ENCODE measurements at places on chromosomes 1 and 21.

- no peak for DNase-seq
Measured at GRCh38 chr1:117795792-117796191, 133.6 kb downstream of the GDAP2 start.

GRCh38 chr1:113683384-113684152, 75.7 kb downstream of the PHTF1 start:
- no peak for DNase-seq

DNA sequence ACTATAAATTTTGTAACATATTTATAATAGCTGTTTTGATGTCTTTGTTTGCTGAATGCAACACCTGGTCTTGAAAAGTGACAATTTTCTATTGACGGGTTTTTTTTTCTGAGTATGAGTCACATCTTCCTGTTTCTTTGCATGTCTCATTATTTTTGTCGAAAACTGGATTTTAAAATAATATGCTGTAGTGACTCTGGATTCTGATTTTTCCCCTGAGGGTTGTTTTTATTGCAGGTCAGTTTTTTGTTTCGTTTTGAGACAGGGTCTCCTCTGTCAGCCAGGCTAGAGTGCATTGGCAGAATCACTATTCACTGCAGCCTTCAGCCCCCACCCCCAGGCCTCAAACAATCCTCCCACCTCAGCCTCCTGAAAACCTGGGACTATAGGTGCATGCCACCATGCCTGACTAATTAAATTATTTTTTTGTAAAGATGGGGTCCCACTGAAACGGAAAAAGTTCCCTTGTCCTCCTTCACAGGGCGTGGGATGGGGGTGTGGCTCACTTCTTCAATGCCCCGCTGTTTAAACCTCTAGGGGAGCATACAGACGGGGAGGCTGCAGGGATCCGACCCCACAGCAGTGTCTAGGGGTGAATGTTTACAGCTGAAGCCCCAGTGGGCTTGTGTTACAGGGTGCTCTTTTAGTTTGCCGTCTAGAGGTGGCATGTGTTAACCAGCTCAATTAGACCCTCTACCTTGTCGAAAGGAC, 11.3 kb upstream of the PPIE start:
- no peak for DNase-seq

- no peak for DNase-seq
Measured at GRCh38 chr1:150062113-150062512, 5.5 kb upstream of the VPS45 start.

DNA sequence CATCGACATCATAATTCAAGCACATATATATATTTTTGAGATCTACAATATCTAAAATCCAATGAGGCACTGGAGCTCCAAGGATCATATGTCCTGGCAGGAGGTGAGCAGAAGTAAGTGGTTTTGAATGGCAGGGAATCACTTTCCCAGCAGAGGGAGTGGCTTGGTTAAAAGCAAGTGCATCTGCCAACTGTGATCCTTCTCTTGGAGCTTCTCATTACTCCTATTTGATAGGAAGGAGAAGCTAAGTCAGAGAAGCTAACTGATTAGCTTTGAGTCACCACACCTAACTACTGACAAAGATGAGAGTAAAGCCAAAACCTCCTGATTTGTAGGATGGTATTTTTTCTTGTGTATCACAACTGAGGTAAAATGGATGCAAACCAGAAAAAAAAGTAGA, 55.0 kb downstream of the ALG14 start:
- no peak for DNase-seq

DNA sequence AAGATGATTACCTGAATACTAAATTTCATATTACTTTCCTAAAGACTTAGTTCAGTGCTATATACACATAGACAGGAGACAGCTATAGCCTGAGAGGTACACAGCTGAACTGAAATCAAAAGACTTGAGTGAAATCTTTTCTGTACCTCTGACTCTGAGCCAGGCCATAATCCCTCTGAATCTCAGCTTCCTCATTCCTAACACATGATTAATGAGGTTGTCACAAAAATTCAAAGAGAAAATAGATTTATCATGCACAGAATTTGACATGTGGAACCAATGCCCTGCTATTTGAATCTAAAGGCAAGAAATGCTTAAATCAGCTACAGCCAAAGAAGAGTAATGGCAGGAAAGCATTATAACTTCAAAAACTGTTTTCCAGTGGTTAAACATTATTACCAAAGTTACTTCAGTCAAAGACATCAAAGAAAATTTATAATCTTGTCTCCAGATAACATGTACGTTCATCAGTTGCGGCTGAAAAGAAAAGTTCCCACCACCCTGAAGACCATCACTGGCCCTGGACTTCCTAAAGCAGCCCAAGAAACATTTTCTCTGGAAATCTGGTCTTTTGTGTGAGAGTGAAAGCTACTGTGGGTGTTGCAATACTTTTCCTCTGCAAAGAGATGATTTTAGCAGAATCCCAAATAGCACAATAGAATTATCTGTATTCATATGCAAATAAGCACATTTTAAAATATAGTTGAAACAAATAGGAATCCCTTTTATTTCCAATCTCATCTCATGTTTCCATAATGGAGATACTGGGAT, 13.8 kb upstream of the ATP1A1 start:
- no peak for DNase-seq

GRCh38 chr1:116454940-116455339, 81.9 kb downstream of the ATP1A1 start:
- DNase-seq: no peak

DNA sequence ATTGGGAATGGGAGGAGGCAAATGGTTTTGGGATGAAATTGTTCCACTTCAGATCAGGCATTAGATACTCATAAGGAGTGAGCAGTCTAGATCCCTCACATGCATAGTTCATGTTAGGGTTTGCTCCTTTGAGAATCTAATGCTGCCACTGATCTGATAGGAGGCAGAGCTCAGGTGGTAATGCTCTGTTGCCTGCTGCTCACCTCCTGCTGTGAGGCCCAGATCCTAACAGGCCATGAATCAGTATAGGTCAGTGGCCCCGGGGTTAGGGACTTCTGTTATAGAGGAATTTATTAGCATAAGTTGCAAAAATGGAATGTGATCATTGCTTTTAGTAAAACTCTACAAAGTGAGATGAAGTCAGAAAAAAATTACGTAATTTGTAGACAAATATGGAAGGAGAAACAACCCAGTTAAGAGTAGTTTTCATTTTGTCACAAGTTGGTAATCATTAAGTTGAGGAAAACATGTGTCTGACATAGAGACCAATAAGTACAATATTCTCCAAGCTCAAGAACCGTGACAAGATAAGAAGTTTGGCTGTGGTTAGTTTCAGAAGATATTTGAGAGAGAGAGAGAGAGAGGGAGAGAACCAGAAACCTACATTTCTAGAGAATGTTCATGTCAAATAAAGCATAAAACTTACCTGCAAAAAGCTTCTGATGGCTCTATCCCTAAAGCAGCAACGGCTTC, 689.7 kb upstream of the PRMT6 start:
- no peak for DNase-seq

DNA sequence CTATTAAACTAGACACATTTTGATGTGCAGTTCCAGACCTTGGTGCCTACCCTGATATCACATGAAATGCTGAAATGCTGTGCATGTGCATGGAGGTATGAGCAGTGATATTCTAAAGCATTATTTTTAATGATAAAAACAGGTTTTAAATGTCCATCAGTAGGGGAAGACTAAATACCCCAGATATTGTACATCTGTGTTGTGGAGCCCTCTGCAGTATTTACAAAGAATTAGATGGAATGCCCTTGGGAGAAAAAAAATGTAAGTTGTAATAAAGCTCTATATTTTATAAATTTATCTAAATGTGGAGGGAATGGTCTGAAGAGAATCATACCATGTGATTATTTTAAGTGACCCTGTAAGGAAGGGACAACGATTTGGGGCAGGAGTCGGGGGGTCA, 39.1 kb upstream of the IGSF5 start:
- no peak for DNase-seq

DNA sequence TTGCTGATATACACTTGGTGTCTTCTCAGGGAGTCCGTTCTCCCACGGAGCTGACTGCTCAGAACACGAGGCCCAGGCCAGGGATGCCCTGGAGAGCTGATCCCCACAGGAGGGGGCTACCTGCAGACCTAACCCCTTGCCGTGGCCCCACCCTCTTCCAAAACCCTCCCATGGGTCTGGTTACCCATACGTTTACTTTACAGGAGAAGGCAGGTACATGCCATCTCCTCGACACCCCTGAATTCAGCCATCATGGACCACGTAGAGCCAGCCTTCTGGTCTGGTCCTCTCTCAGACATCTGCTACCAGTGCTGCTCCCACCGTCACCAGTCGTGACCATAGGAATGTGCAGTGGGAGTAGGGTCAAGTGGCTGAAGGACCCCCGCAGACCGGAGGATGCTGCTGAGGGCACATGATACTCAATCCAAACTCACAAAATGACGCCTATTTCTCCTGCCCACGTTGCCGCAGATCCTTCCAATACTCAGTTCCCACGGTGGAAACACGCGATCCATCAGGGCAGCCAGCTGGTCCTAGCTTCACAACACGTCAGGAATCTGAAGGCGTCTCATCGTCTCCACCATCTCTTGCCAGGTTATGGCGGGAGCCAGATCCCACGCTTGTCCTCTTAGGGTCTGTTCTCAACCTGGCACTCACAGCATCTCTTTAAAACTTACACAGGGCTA, 26.7 kb downstream of the PGBD5 start:
- no peak for DNase-seq

DNA sequence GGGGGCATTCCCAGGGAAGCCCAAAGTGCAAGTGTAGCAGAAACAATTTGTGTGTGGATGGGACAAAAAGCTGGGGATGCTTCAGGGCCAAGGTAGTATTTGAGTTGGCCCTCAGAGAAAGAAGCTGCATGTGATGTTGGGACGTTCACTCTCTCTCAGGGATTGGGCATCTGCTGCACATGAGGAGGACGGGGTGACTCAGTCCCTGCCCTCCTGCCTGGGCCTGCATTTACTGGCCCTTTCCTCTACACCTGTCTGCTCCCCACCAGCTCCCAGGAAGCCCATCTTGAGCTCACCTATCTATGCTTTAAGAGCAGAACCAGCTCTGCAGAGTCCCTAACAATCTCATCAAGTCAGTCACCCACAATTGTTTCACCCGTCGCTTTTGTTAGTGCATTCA, 23.5 kb upstream of the MPZL1 start:
- no peak for DNase-seq

DNA sequence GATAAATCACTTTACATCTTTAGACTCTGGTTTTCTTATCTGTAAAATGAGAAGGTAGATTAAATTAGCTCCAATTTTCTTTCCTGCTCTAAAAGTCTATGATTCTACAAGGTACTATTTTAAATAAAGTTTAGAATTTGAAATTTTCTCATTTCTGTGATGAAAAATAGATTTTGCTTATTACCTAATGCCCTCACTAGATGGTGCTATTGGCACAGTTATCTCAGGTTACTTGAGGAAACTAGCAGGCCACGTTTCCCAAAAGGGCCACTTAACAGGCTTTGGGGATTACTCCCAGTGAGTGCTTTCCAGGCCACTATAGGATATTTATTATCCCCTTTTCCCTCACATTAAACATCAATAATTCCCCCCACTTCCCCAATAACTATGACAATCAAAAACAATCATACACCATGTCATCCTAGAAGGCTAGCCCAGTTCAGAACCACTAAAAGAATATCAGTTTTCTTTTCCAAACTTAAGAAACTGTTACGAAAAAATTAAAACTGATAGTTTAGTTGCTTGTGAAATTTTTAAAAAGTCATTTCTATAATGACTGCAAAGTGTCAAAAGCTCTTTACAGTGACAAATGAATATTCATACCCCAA, 30.6 kb downstream of the OMA1 start:
- DNase-seq: no peak

DNA sequence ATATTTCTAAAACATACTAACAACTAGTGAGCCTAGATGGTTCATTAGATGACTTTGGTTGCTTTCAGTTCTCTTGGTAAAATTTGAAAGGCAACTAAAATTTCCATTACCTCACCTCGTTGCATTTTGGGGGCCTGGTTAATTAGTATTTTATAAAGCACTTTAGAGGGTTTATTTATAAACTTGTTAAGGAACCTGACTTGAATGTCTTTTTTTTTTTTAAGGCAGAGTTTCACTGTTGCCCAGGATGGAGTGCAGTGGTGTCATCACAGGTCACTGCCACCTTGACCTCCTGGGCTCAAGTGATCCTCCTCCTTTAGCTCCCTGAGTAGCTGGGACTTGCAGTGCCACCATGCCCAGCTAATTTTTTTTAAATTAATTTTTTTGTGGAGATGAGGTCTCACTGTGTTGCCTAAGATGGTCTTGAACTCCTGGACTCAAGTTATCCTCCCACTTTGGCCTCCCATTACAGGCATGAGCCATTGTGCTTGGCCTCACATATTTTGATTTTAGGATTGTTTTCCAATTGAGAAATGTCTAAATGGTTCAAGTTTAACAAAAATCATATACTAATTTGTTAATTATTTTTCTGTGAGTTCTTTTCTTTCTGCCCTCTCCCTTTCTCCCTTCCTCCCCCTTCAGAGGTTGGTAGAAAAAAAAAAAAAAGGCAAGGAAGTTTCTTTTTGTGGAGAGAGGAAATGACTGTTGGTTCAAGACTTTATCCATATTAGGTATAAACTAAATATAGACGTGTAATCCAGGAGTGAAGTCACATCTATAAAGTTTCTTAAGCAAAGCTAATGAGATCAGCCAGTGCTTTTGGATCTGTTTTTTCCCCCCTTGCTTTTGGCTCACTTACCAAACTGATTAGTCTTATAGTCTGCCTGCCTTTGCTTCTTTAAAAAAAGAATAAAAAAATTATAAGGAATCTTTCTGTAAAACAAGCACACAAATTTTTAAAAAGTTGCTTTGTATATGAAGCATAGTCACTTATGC, 24.7 kb downstream of the CLIC4 start:
- DNase-seq: no peak

DNA sequence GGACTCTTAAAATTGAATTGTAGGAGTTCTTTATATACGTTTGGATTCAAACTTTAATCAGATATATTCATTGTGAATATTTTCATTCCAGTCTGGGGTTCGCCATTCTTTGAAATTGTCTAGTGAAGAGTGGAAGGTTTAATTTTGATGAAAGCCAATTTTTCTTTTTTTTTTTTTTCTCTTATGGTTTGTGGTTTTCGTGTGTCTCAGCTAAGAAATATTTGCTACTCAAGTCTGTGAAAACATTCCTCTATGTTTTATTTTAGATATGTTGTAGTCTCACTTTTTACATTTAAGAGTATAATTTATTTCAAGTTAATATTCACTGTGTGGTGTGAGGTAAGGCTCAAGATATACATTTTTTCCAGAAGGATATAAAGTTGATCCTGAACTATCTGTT, 220.5 kb downstream of the KCNT2 start:
- DNase-seq: no peak

DNA sequence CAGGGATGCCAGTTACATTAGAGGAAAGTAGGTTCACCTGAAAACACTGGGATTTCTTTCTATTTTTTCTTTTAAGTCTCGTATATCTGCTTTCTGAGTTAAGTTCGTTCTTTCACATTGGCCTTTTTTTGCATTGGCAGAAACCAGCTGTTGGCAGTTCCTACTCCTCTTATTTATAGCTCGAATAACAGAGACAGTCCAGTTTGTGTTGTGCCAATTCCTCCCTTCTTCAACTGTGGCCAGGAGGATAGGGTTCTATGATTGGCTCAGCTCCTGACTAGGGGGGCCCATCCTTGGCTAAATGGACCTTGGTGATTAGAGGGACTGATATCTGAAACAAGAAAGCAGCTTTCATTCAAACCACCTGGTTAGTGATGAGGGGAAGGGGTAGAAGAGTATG, 115.8 kb downstream of the RPS6KC1 start:
- DNase-seq: no peak

Measured in GOT3 (cell line).